ENCODE measurements at places on chromosomes 7 and 10. TPM values are rescaled to one million over a fixed set of nuclear protein-coding genes. Genes with fewer than 3 reads are reported as not detected.

- DNase-seq, result no peak
Observed at GRCh38 chr7:140680886-140681285, 8.1 kb downstream of the ADCK2 start.

DNA sequence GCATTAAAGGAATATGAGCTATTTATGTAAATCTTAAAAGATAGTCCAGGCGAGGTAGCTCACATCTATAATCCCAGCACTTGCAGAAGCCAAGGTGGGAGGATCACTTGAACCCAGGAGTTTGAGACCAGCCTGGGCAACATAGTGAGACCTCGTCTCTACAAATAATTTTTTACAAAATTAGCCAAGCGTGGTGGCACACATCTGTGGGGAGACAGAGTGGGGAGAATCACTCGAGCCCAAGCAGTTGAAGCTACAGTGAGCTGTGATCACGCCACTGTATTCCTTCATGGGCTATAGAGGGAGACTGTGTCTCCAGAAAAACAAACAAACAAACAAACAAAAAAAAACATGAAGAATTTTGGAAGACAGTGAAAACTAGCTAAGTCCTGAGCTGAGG lies 28.4 kb downstream of the HERC4 start:
- no peak for DNase-seq

DNA sequence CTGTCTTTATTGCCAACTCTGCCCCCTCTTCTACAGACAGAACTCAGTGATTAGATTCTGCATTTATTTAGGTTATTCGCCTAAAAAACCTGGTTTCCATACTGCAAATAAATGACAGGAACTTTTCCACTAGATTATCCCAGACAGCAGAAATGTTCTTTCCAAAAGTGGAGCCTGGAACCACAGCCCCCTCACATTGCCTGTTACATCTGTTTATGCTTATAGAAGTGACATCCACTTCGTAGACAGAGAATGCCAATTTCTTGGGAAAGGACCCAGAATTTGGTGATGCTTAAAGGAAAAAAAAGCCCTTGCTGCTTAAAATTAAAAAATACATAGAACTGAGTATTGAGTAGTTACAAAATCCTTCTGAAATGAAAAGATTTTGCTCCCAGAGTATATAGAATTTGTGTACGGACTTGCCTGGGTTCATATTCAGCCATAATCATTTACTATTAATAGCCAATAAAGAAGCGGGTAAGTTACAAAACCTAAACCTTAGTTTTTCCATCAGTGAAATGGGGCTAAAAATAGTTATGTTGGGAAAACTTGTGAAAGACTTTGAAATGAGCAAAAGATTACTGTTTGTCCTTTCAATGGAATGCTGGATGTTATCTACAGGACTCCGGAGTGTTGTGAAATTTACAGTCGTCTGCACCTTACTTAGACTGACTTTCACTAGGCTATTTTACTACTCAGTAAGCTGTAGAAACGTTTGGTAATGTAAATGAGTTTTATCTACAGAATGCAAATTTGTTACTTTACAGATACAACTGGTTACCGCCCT lies 1.1 kb upstream of the PPP1R9A start:
- DNase-seq, result no peak

DNA sequence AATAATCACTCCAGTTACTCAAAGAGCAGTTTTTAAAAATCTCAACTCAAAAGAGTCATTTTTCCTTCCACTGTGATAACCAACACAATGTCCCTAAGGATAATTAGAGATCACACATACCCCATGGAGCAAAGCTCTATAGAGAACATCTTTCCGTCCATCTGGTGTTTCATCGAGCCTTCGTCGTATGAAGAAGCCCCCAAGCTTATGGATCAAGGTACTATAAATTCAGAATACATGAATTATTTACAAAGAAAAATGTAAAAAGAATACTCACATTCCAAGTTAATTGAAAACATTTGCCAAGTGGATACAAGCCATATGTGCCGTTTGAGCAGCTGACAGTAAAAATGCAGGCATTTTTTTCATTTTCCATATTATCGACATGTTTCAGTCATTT lies 14.8 kb downstream of the GPAM start:
- DNase-seq, result no peak

- DNase-seq, result no peak
Observed at GRCh38 chr10:79196470-79197461, 128.0 kb downstream of the ZMIZ1 start.

GRCh38 chr7:19554581-19554980 lies 154.3 kb downstream of the POLR1F start:
- DNase-seq, result no peak

DNA sequence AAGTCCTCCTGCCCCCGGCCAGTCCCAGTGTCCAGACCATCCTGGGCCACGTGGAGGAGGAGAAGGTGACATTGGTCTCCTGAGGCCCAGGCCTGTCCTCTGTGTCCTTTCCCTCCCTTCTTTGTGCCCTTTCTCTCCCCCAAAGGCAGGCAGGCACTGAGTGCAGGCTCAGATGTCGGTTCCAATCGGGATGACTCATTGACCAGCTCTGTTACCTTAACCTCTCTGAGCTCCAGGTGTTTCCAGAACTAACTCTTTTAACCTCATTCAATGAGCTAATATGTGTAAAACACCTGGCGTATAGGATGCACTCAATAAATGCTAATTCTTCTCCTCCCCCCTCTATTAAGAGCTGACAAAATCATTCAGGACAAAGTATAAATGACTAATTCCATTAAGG lies 25.7 kb downstream of the MACROH2A2 start:
- no peak for DNase-seq

GRCh38 chr7:111380945-111381344 lies 181.3 kb downstream of the IMMP2L start:
- peak; percentile 4 for DNase-seq

DNA sequence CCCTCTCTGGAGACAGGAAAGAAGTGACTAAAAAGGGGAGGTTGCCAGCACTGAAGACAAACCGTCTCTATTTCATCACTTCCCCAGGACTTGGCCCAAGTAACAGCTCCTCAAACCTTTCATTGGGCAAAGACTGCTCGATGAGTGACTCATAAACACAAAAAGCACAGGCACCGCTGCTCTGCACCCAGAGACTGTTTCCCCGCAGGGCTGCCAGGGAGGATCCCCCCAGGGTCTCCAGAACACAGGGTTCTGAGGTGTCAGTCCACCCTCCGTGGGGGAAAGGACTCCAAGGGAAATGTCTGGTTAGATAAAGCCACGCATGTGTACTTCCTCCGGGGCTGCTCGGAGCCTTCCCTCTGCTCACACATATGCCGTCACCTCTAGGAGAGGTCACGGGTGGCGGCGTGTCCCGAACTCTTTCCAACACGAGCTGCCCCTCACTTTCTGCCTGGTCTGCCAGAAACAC lies 59.9 kb downstream of the INSIG1 start:
- no peak for DNase-seq

DNA sequence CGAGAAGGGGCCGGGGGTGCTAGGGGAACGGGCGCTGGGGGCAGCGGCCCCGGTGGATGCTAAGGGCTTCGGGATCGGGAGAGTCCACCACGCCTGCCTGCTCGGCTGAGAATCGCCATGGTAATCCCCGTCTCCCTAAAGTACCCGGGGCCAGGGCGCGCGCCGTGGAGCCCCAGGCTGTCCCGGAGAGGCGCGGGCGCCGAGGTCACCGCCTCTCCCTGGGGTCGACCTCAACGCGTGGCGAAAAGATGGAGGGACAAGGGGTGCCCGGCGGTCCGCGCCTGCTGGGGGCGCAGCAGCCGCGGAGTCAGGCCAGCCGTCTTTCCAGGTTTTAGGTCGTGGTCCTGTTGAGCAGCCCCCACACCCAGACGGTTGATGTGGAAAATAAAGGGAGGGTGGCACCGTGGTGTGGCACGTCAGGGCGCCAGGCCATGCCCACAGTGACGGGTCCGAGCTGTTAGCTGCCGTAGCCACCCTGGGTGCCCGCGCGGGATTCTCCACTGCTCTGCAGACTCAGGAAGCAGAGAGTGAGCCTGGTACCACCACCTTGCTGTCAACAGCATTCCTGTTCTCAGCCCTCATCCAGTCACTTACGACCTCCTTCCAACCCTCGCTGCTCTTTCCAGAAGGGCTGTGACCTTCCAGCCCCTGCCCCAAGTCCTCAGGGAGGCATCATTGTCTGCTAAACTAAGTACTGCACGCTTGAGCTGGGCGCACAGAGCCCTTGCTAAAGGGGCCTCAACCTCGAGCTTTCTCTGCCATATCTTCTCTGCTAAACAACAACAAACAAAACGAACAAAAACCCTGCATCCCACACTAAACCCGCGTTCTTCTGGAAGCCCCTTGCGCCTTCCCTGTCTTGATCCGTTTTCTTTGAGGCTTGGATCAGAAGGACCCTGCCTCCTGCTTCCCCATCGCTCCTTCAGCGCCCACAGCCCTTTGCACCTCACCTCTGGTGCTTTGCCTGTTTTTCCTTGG lies 666 bp downstream of the SMKR1 start:
- no peak for DNase-seq

GRCh38 chr10:117226813-117227451 lies 14.0 kb upstream of the SLC18A2 start:
- no peak for DNase-seq

GRCh38 chr7:108347616-108348015 lies 108.6 kb downstream of the NRCAM start:
- no peak for DNase-seq

DNA sequence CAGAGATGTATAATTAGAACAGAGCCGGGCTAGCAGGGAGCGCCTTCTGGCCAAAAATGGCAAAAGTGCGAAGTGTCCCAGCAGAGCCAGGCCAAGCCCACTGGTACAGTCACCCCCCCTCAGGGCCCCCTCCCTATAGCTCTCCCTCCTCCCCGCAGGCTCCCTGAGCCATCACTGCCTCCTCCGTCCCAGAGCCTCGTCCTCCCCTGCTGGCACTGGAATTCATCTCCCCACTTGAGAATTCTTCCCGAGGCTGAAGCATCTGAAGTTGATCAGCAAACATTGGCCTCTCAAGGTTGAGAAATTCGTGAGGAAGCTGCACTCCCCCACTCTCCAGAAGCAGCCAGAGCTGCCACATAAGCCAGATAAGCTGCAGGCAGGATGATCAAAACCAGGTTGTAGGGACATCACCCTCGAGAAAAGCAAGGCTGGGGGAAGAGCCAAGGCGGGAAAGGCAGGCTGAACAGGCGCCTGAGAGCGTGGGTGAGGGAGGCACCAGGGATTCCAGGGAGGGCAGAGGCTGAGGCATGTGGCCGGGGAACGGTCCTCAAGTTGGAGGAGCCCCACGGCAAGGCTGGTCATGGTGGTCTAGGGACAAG lies 23.4 kb downstream of the CAMK2G start:
- no peak for DNase-seq

The TRPV6 gene
- not detected for total RNA-seq

The RGR gene
- not detected for total RNA-seq

The SPDYE16 gene
- not detected for total RNA-seq

The ABCF2 gene
- 52.8 TPM for total RNA-seq
